Left lung (tissue), 14 donors: ENCODE measurements at places on chromosomes 7 and 10. TPM values are rescaled to one million over a fixed set of nuclear protein-coding genes. Genes with fewer than 3 reads are reported as not detected.

CCDC136 gene
- 74.3 TPM for polyA plus RNA-seq

OR2A5 gene
- 0.11 TPM for polyA plus RNA-seq

- DNase-seq = no peak
These were observed 45.5 kb upstream of the TARP start for GRCh38 chr7:38318803-38319416.

DNA sequence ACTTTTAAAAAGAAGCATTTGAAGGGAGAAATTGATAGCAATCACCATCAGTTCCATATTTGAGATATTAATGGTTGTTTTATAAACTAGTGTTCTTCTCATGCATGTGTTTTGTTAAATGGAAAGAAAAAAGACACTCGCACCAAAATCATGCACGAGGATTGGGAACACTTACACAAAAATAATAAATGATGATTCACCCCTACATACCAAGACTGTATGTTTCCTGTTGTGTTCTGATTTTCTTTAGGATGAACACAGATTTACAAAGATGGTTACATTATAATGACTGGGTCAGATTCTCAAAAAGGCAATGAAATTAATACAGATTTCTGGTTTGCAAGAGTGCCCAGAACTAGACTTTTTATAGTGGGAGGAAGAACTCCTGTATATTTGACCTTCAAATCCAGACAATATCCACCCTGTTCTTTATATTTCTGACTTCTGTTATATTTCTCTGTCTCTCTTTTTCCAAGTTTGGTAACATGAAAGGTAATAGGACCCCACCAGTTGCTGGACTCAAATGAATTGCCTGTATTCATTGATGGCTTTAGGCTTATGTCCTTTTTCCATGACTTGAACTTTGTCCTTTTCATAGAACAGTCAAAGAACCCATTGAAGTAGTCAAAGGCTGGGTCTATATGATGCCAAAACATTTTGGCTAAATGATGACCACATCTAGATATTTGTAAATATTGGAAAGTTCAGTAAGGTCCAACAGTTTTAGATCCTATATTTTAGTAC is 54.4 kb downstream of the SEMA3A start:
- DNase-seq = no peak

GRCh38 chr10:22429981-22430421 is 84.7 kb downstream of the SPAG6 start:
- DNase-seq = no peak
